Activated CD4-positive, CD25-positive, alpha-beta regulatory T cell treated with anti-CD3 and anti-CD28 coated beads, Interleukin-2, amount 50 U/mL, for 16 hours (primary cell): ENCODE measurements at places on chromosomes 3 and 15.

DNA sequence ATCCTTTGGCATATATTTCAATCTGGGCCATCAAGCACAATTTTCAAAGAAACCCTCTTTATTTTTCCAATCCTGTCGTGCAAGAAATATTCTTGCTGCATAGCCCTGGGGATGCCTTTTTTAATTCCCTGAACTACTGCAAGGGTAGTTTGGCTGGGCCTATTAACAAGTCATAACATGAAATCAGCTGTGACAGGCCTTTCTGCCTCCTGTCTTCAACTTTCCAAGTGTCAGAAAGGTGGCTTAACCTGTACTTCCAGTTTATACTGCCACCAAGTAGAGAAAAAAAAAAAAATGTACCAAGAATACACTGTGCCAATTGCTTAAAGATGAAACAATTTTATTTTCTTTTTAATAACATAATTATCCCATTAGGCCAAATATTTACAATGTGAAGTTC lies 32.4 kb upstream of the SPPL2A start:
- no peak for DNase-seq

DNA sequence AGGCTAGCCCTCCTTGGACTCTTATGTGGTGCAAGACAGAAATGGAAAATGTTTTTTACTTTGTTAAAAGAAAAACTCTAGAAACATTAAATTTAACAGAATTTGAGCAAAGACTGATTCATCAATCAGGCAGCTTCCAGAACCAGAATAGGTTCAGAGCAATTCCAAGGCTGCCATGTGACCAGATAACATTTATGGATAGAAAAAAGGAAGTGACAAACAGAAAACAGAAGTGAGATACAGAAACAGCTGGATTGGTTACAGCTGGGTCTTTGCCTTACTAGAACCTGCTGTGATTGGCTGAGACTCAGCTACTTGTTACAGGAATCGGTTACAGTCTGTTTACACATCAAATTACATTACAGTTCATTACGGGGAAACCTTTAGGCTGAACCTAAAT lies 22.5 kb upstream of the OTOL1 start:
- DNase-seq = no peak

DNA sequence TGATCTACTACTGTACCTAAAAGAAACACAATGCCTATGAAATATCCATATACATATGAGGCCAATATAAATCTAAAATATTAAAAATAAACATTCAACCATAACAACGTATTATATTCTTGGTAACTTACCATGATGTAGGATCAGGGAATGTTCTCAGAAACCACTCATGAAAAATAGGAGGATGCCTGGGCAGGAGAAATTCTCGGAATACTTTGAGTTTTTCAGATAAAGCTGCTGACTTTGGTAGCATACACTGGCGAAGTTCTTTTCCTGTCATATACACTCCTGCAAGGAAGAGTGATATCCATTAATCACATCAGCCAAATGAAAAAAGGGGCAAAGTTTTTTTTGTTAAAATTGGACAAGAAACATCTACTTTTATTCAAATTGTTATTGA lies 11.3 kb upstream of the XRN1 start:
- no peak for DNase-seq

DNA sequence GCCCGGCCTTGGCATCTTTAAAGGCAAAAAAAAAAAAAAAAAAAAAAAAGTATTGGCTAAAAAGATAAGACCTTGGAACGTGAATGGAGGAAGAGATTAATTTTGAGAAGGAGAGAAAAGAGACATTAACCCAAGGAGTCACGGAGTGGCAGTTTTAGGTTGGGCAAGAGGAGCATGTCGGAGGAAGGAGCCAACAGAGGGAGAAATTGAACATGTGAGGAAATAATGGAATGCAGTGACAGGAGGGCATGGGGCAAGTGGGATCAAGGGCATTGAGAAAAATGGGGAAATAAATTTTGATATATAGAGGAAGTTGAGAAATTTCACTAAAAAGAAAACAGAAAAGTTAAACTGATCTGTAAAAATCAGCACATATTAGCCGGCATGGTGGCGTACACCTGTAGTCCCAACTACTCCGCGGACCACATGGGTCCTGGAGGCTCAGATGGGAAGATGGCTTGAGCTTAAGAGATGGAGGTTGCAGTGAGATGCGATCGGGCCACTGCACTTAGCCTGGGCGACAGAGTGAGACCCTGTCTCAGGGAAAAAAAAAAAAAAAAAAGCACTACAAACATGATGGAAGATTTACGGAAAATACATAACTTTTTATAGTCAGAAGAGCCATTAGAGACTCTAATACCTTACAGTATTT lies 1.2 kb downstream of the HAUS2 start:
- DNase-seq = no peak

DNA sequence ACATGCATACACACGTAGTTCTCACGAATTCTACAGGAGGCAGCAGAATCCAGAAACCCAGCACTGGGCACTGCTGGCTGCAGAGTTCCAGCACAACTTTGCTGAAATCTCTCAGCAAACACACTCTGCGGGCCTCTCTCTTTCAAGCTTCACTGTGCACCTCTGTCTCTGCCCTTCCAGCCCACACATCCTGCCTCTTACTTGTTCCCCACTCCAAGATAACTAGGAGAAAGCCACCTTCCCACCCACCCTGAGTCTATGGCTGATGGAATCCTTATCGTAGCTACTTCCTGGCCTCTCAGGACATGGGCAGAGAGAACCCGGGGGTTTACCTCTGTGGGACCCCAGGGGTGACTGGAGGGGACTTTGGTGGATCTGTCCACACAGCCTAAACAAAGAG lies 11.9 kb downstream of the ANP32A start:
- no peak for DNase-seq

DNA sequence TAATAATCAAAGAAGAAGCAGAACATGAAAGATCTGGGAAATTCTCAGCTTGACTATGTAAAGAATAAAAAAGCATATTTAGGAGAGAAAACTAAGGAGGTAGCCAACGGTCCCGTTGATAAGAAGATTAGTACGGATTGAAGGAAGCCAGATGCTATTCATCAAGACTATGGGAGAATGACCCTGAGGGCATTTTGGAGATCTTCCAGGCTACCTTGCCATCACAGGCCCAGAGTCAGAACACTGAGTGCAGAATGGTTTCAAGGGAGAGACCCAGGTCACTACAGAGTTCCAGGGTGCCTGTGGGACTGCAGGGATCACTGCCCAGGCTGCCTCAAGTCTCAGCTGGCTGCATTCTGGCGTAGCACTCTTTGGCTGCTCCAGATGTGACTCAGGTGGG lies 752.9 kb upstream of the ARPP21 start:
- no peak for DNase-seq

DNA sequence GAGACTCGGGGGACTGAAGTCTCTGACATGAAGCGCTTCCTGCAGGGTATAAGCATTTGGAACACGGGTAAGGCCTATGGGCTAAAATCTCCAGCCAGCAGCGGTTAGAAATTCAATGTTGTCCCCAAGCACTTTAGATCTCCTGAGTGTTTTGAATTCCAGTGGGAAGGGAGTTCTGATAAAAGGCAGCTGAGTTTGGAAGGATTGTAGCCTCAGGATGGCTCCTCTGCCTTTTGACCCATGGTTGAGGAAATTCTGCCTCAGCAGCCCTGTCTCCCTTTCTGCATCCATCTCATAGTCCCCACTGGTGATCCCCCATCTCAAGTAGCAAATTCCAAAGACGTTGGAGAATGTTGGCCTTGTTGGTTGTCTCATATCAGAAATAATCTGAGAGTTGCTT lies 24.2 kb upstream of the HACD2 start:
- no peak for DNase-seq

DNA sequence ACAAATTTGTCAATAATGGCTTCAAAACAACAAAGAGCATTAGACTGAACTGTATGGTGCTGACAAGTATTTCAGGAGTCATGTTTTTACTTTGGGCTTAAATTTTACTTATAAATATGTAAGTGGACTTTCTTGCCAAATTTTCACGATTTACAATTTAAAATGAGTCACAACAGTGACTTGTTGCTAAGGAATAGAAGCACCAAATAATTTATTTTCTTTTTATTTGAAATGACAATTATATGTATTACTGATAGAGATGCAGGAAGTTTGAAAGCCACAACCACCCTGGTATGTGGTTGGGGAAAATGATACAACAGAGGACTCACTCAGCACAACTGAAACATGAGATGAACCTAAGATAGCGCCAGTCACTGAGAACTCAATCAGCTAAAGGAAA lies 90.3 kb downstream of the FMN1 start:
- DNase-seq = no peak

DNA sequence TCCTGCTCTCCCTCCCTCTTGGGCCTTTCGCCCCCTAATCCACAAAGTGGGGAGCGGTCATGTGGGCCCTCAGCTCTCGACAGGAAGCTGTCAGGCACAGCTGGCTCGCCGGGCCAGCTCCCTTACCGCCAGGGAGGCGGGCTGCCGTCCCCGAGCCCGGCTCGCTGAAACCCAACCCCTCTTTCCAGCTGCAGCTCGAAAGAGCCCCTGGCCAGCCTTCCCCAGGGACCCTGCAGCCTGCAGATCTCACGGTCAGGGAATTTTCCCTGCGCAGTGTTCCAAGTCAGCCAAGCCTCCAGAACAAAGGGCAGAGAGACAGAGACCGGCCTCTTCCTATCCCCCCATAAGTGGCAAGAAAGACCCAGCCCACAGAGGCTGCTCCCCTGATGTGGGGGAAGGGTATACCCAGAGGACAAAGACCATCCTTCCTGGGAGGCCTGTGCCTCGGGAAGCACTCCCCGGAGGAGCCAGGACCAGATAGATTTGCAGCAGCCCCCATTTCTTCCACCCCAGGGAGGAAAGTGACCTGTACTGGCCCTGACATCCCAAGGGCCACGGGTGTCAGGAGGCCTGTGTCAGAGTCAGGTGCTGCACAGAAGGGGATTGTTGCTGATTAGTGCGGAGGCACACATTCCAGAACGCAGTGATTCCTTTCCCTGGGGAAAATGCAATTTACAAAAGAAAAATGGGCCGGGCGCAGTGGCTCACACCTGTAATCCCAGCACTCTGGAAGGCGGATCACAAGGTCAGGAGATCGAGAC lies 32.6 kb downstream of the MAGEF1 start:
- no peak for DNase-seq

DNA sequence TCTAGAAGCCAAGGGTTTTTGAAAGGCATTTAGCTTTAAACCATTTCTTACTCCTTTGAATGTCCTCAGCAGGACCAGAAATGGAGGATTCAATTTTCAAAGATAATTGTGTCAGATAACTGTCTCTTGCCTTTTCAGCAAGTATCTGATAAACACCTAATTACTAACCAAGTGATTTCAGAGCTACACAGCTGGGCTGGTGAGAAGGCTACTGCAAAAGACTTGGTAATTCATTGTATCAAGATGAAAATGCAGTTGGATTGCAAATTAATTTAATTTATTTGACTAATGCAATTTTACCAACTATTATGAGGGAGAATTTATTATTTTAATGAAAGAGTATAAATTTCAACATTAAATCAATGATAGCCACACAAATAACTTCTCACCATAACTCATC lies 165.4 kb downstream of the ROBO1 start:
- DNase-seq = no peak

GRCh38 chr3:31370681-31371080 lies 162.0 kb upstream of the STT3B start:
- no peak for DNase-seq

GRCh38 chr3:54157860-54158259 lies 35.5 kb downstream of the CACNA2D3 start:
- DNase-seq = no peak

GRCh38 chr3:38966811-38967692 lies 84.7 kb downstream of the SCN11A start:
- DNase-seq = no peak

DNA sequence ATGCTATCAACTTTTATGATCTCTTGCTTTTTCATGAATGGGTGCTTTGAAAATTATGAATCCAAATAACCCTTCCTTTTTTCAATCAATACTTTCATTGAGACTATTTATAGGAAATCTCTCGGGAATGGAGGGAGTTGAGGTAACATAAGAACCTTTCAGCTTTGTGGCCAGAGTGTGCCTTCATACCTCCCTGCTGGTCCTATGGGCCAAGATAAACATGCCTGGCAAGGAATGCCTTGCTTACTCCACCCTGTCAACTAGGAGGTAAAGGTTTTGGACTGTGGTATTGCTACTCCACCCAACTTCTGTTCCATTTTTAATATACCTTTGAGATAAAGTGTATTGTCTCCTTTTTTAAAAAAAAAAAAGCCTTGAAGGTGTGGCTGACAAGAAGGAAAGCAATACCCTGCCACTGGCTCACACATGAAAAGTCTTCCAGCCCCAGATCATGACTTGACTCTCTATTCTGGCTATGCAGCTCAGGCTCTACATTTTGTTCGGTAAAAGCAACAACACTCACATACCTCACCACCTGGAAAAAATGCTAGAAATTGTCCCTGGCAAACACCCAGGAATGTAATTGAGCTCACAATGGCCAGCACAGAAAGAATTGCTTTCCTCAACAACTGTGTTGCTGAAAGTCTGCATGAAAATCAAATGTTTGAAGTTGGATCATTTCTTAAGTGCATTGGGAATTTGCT lies 35.8 kb downstream of the COL8A1 start:
- DNase-seq = no peak

DNA sequence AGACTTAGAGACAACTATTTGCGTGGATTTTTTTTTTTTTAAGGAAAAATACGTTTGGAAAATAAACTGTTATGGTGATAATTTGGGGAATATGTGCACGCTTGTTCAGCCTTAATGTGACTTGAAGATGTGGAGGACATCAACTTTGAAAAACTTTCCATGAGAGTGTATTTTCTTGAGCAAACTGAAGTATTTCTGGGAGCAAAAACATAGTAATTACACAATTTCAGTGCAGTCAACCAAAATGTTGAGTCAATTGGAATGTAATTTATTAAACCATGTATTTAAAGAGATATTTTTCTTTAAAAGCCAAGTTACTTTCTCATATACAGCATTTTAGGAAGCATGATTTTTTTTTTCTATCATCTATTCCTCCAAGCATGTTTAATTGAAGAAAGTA lies 80.3 kb upstream of the FLNB start:
- DNase-seq = no peak

DNA sequence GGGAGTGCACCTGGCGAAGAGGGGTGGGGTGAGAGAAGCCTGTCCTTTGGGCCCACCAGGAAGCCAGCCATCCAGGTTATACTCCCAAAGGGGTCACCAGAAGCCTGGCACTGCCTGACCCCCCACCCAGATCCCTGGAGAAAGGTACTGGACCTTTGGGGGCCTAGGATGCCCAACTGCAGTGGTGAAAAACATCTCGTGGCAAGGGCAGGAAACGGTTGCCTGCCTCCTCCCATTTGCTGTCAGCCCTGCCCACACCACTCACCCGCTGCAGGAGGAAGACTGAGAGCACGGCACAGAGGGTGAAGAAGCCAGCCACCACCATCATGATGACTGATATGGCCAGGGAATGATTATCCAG lies 2.2 kb upstream of the ULK3 start:
- DNase-seq = peak; percentile 28

DNA sequence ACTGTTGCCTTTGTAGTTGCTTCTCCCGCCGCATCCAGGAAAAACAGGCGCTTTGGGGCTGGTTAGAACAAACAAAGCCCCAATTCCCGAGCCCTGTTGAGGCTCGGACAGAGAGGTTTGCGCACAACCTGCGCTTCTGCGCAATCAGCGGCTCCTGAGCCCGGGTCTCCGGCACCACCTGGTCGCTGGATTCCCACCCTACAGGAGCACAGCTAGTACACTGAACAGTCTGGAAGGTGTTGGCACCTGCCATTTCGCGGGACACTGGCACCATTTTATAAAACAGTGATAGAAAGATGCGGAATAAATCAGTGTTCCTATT lies 13.8 kb downstream of the ZIC4 start:
- no peak for DNase-seq

GRCh38 chr15:75200765-75201615 lies 692 bp upstream of the C15orf39 start:
- DNase-seq = peak; percentile 11

- DNase-seq = no peak
Measured at GRCh38 chr3:62795978-62796657, 79.1 kb downstream of the CADPS start.

- DNase-seq = no peak
Measured at GRCh38 chr3:136606990-136607389, 145.2 kb downstream of the STAG1 start.
